ENCODE measurements at places on chromosomes 7 and 10. TPM values are rescaled to one million over a fixed set of nuclear protein-coding genes. Genes with fewer than 3 reads are reported as not detected.

FANK1 gene
- 0.84 TPM for total RNA-seq

OR2A1 gene
- under 0.01 TPM for total RNA-seq

SH2B2 gene
- total RNA-seq: 2.5 TPM

KCND2 gene
- total RNA-seq: 0.17 TPM

RTKN2 gene
- total RNA-seq: 0.89 TPM
